Activated T-cell treated with anti-CD3 and anti-CD28 coated beads, Interleukin-2, amount 50 U/mL, for 24 hours (primary cell): ENCODE measurements at places on chromosomes 16 and 17.

- DNase-seq, result peak; percentile 80
Measured at GRCh38 chr17:21513012-21513570, 136.9 kb downstream of the KCNJ12 start.

GRCh38 chr16:5054876-5055865 lies 10.6 kb downstream of the C16orf89 start:
- DNase-seq, result no peak

DNA sequence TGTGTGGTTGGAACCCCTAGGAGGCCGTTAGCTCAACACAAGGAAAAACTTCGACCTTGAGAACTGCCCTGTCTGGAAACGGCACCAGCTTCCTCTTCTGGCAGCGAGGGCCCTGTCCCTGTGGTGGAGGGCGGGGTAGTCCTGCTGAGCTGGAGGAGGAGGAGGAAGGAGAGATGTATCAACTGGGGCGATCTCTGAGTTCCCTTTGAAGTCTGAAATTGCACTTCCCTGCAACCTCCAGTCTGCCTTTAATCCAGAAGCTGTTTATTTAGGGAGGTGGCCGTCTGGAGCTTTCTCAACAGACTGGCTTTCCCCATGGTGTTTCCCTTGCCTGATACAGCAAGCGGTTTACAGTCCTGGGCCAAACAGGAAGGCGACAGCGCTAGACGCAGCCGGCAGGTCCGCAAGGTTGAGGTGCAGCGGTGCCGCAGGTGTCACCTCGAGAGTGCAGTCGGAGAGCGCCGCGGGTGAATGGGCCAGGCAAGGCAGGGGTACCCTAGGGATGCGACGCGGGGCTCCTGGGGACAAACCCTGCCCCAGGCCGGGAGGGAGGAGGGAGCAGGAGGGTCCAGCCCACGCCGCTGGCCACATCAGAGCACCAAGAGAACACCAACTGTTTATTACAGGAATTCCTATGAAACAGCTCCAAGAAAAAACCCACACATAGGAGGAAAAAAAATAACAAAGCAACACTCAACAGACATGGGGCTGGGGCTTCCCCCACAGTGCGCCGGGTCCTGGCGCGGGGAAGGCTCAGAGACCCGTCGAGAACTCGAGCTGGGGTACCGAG lies 11.4 kb upstream of the MRPS23 start:
- DNase-seq, result peak; percentile 57

DNA sequence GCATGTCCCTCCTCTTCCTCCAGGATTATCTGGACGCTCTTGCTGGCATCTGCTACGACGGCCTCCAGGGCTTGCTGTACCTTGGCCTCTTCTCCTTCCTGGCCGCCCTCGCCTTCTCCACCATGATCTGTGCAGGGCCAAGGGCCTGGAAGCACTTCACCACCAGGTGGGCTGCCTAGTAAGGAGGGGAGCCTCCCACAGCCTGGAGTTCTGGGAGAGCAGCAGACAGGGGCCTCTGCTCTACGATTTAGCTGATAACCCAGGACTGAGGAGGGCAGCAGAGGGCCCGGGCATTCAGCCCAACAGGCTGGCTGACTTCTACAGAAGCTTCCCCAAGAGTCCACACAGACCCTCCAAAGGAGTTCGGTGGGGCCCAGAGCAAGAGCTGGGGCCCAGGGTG lies 21.8 kb upstream of the DNAI2 start:
- no peak for DNase-seq

DNA sequence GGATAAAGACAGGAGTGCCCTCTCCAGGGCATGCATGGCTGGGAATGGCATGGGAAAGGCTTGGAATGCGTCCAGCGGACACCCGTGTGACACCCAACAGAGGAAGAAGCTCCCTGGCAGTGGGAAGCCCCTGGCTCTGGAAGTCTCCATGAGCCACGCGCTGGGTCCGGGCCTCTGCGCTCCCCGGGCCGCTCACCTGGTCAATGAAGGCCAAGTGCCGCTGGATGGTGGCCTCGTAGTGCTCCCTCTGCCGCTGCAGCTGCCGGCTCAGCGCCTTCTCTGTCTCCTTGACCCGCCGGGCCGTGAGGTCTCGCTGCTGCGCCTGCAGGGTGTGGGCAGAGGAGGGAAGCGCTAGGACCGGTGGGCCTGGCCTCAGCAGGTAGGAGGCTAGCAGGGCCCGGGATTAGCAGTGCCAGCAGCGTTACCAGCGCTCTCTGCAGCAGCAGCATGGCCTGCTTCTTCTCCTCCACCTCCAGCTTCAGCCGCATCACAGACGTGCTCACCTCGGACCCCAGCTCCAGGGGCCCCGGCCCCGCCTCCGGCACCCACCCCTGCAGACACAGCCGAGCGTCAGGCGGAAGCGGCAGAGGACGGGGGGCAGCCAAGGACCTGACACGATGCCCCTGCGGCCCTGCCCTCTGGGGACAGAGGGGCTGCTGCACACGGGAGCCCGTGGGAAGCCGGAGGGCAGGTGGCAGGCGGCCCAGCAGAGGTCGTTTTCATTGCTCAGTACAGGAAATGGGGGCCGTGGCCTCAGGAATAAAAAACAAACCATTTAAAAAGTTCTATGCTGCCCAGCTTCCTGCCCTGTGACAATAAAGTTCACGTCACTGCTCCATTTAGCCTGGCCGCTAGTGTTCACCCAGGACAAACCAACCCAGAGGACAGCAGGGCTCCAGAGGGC lies 26.0 kb downstream of the CEP131 start:
- no peak for DNase-seq

GRCh38 chr17:51486091-51486490 lies 225.7 kb downstream of the UTP18 start:
- no peak for DNase-seq

- no peak for DNase-seq
Measured at GRCh38 chr17:81940538-81941483, 3.7 kb upstream of the PYCR1 start.

GRCh38 chr17:12664894-12665262 lies 812 bp upstream of the MYOCD start:
- no peak for DNase-seq

DNA sequence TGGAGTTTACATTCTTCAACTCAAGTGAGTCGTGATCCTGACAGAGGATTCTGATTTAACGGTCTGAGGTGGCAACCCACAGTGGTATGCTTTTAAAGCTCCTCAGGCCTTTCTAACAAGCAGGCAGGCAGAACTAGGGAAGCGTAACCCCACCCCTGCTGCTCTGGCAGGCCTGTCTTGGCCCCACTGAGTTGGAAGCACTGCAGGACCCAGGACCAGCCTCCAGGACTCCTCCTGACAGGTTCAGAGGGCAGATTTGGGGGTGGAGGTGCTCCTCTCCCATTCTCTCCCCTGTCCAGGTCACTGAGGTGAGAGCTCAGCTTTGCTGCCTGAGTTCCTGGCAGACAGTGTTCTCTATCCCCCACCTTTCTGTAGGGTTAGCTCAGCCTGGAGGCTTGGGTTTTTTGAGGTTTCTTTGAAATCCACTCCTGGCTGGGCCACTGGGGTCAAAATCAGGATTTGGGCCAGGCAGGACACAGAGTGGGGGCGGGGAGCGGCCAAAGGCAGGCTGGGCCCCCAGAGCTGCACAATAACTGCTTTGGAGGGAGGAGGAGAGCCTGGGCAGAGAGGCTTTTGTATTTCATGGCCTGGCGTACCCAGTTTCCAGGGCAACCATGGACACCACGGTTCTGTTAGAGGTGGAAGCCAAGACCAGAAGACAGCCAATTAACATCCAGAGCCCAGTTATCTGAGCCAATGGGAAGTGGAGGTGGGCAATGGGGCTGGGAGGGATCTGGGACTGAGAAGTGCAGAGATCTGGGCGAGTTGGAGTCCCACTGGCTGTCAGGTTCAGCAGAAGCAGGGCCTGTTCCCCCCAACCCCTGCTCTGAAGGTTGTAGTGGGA lies 9.5 kb downstream of the MRPL27 start:
- peak; percentile 30 for DNase-seq

GRCh38 chr17:39014795-39015545 lies 47.8 kb upstream of the FBXO47 start:
- DNase-seq, result no peak

- no peak for DNase-seq
Measured at GRCh38 chr17:40350689-40351358, 13.7 kb downstream of the GJD3 start.

DNA sequence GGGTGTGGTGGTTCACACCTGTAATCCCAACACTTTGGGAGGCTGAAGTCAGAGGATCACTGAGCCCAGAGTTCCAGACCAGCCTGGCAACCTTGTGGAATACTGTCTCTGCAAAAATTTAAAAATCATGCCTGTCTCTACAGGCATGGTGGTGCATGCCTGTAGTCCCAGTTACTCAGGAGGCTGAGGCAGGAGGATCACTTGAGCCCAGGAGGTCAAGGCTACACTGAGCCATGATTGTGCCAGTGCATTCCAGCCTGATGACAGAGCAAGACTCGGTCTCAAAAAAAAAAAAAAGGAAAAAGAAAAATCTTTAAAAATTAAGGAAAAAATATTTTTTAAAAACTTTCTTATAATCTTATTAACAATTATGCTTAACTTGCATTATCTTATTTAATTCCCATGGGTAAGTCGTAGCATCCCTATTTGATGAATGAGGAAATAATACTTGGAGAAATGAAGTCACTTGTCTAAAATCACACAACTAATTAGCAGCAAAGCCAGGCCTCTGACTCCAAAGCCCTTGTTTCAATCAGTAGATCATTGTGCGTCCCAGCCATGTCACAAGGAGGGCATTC lies 13.6 kb downstream of the MFSD11 start:
- DNase-seq, result no peak

DNA sequence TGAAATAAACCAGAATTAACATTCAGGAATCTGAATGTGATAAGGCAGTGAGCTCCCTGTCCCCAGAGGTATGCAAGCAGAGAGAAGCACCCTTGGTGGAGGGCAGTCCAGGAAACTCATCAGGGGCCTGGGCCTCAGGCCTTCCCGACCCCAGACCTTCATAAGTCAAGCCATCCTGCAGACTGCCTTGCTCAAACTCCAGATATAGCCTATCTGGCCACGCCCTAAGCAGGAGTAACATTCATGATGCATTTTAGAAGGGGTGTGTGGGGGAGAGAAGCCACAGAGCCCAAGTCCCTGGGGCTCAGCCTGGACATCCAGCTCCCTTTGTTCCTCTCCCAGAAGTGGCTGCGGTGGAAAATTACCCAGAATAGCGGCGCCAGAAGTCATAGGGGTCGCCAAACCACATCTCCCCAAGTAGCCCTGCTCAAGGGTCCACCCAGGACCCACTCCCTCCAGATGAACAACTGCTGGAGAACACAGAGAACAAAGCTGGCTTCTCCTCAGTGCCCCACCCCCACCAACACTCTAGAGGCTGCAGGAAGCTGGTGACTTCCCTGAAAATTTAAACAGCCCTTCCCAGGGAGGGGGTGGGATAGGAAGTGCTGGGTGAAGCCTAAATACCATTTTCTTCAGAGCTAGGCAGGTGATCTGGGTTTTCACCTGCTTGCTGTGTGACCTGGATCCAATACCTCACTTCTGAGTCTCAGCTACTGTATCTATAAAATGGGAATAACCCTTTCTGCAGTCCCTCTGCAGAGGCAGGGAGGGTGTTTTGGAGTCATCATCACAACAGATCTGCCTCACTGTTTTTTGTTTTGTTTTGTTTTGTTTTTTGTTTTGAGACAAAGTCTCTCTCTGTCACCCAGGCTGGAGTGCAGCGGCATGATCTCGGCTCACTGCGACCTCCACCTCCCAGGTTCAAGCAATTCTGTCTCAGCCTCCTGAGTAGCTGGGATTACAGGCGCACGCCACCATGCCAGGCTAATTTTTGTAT lies 1.5 kb upstream of the SREBF1 start:
- DNase-seq, result no peak

DNA sequence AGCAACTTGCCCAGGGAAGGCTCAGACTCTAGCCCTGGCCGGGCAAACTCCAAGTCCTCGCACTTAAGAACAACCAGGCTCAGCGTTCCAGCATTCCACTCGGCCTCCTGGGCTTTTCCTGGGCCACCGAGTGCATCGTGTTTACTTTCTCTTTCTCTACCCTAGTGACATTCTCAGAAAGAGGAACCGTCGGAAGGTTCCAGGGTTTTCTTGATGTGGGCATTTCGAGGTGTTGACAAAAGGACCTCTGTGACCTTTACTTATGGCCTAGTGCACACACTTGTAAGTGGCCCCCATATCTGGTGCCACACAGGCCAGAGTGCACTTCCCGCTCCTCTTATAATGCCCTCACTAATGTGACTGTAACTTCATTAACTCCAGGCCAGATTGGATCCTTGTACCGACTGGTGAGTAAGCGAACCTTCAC lies 3.1 kb upstream of the BANP start:
- no peak for DNase-seq

- DNase-seq, result no peak
Measured at GRCh38 chr17:72913142-72913682, 179.3 kb downstream of the SLC39A11 start.

GRCh38 chr17:16493531-16494046 lies 1.6 kb upstream of the LRRC75A start:
- DNase-seq, result no peak
